ENCODE measurements at places on chromosomes 11 and 22.

GRCh38 chr22:35984183-35985175 is 44.1 kb downstream of the RBFOX2 start:
- DNase-seq: no peak

GRCh38 chr11:114285599-114285998 is 10.6 kb upstream of the NNMT start:
- no peak for DNase-seq

DNA sequence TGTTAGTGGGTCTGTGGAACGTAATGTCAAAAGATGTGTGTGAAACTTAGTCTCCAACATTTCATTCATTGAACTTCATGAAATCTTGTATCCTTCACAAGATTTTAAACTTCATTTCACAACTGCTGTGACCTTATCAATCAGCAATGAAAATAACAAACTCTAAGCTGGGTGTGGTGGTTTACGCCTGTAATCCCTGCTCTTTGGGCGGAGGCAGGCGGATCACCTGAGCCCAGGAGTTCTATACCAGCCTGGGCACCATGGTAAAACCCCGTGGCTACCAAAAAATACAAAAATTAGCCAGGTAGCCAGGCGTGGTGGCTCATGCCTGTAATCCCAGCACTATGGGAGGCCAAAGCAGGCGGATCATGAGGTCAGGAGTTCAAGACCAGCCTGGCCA is 5.1 kb downstream of the CHKA start:
- no peak for DNase-seq

DNA sequence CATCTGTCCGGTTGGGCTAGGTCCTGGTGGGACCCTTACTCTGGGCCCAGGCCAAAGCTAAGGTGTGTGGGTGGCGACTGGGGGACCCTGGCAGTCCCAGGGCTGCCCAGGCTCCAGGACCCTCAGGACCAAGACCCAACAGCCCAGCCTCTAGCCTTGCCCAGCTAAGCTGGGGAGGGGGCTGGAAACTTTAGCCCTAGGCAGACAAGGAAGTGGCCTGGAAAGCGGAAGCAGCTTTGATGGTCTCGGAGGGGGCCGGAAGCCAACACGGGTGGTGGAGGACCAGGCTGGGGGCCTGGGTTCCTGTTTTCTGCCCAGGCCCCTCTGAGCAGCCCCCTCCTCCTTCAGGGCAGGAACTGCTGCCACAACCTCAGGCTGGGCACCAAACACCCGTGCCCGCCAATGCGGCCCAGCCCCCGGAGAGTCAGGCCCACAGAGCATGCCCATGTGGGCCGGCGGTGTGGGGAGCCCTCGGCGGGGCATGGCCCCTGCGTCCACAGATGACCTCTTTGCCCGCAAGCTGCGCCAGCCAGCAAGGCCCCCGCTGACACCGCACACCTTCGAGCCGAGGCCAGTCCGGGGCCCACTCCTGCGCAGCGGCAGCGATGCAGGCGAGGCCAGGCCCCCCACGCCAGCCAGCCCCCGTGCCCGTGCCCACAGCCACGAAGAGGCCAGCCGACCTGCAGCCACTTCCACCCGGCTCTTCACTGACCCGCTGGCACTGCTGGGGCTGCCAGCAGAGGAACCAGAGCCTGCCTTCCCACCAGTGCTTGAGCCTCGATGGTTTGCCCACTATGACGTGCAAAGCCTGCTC is 2.8 kb downstream of the SIPA1 start:
- DNase-seq: no peak

- DNase-seq: no peak
Measured at GRCh38 chr11:66363805-66364535, 7.6 kb downstream of the SLC29A2 start.

DNA sequence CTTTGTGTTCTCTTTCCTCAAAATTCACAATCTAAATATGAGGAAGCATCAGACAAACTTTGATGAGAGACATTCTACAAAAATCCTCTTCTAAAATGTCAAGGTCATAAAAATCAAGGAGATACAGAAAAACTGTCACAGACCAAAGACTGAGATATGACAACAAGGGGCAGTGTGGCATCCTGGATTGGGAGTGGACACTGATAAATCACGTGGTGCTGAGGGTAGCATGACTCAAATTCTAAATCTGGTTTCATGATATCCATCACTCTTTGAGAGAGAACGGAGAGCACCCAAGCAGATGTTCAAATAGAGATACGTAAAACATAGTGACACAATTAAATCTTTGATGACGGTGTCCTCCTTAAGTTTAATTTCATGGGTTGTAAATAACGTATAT is 13.0 kb upstream of the CARD18 start:
- no peak for DNase-seq

- DNase-seq: no peak
Measured at GRCh38 chr11:112760396-112761059, 200.7 kb upstream of the NCAM1 start.

DNA sequence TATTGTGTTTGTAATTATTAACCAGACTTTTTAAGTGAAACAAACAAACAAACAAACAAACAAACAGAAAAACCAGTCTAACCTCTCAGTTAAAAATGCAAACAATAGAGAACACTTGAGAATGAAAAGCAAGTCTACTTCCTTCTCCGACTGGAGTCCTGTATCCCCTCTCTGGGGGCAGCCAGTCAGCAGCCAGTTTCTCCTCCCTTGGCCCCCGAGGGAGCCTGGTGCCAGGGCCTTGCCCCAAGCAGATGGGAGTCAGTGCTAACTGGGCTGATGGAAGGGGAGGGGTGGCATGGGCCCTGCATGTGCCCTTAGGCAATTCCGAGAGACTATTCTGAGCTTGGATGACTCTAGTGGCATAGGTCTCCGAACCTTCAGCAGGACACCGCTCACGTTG is 137.2 kb downstream of the GRIK4 start:
- DNase-seq: no peak

DNA sequence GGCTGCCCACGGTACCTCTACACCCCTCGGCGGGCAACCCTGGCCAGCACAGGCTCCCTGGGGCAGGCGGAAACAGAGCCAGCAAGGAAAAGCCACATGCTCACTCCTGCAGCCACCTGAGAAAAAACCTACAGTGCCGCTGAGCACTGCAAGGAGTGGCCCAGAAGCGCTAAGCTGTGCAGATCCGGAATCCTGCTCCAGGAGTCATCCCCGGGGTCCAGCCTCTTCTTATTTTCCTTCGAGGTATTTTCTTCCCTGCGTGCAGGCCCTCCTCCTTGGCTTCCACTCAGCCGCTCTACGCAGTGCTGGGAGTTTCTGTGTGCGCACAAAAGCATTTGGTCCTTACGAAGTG is 81.0 kb downstream of the TRMU start:
- DNase-seq: no peak

DNA sequence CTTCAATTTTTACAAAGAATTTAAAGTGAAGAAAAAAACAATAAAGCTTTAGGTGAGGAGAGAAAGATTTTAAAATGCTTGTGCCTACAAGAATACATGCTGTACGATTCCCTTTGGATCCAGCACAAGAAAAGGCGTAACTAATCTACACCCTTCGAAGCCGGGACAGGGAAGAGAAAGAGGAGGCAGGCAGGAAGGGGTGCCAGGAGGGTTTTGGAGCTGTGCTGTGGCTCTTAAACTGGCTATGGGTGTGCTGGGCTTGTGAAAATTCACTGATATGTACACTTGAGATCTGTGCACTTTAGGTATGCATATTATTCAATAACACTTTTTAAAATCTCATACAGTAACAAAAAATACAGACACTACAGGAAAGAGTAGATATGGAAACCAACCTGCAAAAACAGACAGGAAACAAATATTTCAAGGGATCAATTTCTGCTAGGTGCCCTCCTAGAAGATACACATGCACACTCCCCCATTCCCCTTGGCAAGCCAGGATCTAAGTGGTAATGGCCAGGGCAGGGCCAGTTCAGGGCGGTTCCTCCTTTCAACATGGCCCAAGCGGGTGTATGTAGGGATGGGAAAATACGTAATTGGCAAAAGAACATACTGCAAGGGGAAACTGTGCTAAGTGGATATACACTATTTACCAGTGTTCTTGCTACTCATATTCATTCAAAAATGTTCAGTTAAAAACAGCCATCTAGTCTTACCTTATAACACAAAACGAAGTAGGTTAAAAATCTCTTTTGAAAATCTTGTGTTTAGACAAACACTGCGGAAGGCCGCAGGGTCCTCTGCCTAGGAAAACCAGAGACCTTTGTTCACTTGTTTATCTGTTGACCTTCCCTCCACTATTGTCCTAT is 54.2 kb downstream of the PACSIN2 start:
- DNase-seq: no peak

DNA sequence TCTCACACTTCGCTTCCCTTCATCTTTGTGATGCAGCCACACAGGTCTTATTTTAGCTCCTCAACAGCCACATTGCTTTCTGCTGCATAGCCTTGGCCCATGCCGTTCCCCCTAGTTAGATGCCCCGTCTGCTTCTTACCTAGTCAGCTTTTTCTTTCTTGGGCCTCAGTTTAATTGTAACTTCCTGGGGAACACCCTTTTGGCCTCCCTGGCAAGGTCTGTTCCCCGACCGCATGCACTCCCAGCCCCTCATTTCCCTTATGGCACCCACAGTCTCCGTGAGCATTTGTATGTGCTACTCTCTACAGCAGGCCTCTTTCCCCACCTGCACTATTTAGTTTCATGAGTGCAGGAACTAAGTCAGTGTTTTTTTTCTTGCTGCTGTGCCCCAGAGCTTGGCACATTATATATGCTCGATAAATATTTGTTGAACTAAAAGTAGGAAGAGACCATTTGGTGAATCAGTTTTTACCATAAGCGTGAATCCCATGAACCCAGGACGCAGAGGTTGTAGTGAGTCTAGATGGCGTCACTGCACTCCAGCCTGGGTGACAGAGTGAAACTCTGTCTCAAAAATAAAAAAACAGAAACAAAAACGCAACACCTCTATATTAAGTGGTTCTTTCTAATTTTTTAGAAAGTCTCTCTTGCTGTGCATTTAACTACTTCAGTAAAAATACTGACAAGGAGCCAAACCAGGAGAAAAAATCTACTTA is 38.5 kb downstream of the TNRC6B start:
- DNase-seq: no peak

DNA sequence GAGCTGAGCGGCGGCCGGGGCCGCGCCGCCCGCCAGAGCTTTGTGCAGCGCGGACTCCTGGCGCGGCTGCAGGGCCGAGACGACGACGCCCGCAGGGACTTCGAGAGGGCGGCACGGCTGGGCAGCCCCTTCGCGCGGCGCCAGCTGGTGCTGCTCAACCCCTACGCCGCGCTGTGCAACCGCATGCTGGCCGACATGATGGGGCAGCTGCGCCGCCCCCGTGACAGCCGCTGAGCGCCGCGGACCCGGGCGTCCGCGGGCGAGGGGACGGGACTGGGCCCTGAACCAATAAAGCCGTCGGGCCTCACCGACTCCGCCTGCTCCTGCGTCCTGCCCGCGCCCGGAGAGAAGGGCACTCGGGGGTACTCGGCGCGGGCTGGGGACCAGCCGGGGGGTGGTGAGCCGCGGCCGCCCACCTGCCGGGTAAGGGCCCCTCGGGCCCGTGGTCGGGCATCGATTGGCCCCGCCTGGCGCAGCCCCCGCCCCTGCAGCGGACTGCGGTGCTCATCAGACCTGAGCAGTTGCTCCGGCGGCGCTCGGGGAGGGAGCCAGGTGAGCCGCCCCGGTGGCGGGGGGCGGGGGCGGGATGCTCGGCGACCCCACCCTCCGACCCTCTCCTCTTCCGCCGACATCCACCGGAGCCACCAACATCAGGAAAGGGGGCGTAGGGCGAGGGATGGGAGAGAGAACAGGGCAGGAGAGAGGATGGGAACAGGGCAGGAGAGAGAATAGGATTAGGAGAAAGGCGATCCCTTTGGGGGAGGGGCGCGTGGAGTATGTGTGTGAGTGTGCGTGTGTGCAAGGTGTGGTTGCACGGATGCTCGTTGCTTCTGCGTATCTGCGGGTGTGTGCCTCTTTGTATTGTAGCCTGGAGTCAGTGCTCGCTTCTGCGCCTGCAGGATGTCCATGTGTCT is at the start of gene TMEM25:
Gene TMEM25 (plus strand): TSS at position 510 of the 914 bp plus-strand sequence. CDS start 610 bp downstream, outside the sequence.
- no peak for DNase-seq

DNA sequence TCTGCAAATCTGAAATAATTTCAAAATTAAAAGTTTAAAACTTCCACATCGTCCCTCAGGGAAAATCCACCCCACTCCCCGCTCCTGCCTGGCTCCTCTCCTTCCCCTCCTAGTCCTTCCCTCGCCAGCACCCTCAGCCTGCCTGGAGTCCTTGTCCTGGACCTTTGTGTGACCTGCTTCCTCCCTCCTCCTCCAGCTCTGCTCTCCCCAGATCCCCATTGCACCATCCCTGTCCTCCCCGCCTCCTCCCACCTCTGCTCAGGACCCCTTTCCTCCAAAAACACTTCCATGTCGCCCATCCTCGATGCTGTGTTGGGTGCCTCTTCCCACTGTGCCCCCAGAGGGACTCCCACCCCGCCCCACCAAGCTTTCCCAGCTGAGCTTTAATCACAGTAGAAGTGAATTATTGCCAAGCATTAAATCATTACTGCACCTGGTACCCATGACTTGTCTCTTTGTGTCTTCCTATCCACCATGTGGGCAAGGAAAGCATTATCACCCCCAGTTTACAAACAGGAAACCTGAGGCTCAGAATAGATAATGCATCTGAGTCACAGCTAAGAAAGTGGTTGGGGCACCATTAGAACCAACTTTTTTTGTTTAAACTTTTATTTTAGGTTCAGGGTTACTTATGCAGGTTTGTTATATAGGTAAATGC is 2.4 kb upstream of the ZP1 start:
- no peak for DNase-seq

DNA sequence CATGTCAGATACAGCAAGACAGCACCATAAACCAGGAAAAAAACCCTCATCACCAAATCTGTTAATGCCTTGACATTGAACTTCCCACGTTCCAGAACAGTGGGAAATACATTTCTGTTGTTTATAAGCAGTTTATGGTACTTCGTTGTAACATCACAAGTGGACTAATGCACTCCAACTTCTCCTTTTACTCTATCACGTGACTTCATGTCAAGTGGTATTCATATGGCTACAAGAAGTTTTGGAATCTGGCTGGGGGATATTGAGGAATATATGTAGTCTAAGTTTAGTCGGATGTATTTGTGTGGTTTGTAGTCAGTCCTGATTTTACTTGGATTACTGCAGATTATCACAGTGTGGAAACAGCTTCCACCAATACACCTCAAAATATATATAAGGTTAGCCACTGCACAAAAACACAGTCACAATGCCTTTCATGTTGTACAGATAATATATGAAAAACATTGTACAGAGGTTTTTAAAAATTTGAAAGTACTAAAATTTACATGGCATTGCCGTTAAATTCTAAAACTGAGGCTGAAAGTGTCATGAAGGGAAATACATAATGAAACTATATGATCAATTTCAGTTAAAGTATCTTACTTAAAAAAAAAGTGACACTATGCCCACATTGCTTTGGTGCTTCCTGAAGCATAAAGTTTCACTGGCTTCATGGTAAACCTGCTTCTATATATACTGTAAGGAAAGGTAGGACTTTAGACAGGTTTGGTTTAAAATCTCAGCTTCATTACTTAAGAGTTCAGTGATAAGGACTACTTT is 134.1 kb downstream of the CASP12 start:
- no peak for DNase-seq

- no peak for DNase-seq
Measured at GRCh38 chr11:27754035-27755017, 54.1 kb upstream of the BDNF start.

GRCh38 chr22:44963832-44964721 is 45.7 kb downstream of the PHF21B start:
- no peak for DNase-seq

GRCh38 chr11:3967695-3968094 is 112.2 kb downstream of the STIM1 start:
- no peak for DNase-seq

Measured in NCI-H187 treated with DMSO at 0.1 percent for 48 hours (cell line).